Stimulated activated CD4-positive, alpha-beta T cell treated with anti-CD3 and anti-CD28 coated beads, Interleukin-15, amount 100 ng/mL, for 1 hour (primary cell): ENCODE measurements at places on chromosomes 1 and 21.

DNA sequence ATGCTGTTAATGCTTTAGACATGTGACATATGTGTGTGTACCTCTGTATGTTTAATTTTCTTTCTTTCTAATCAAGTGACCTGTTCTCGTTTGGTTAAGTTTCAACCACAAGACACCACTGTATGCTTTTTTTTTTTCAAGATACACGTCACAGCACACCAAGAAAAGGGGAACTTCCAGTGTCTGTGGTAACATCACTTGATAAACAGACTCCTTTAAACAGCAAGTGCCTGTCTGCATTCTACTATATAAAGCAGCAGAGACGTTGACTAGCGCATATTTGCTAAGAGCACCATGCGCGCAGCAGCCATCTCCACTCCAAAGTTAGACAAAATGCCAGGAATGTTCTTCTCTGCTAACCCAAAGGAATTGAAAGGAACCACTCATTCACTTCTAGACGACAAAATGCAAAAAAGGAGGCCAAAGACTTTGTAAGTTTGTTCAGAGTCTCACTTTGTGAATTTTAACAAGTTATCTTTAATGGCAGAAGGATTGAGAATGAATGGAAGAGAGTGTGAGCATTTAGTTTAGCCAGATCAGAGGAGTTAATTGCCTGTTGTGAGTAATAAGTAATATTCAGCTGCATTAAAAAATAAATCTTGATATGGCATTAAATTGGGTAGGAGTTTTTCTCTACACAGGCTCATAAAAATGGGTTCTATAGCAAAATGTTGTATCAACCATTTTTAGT, at the start of gene RGS1:
Gene RGS1, plus strand, starts transcription at position 275 of the 691 bp plus-strand sequence. Its CDS starts 20 bp downstream, at position 295.
- peak; percentile 31 for DNase-seq

DNA sequence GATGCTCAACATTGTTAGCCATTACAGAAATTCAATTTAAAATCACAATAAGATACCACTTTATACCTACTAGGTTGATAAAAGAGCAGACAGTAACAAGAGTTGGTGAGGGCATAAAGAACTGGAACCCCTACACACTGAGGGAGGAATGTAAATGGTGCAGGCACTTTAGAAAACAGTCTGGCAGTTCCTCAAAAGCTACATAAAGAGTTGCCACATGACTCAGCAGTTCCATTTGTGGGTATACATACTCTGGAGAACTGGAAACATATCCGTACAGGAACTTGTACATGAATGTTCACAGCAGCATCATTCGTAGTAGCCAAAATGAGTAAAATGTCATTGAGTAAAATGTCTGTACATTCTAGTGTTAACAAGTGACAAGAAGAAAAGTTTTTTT, 17.0 kb downstream of the NSL1 start:
- no peak for DNase-seq

- DNase-seq, result no peak
Measured at GRCh38 chr1:167862432-167863076, 51.4 kb downstream of the ADCY10 start.

GRCh38 chr1:201737352-201738060, 91.5 kb upstream of the IPO9 start:
- no peak for DNase-seq

GRCh38 chr21:43578677-43579303, 80.5 kb downstream of the HSF2BP start:
- DNase-seq, result no peak

GRCh38 chr1:6448749-6449631, 17.0 kb downstream of the TNFRSF25 start:
- DNase-seq, result no peak

DNA sequence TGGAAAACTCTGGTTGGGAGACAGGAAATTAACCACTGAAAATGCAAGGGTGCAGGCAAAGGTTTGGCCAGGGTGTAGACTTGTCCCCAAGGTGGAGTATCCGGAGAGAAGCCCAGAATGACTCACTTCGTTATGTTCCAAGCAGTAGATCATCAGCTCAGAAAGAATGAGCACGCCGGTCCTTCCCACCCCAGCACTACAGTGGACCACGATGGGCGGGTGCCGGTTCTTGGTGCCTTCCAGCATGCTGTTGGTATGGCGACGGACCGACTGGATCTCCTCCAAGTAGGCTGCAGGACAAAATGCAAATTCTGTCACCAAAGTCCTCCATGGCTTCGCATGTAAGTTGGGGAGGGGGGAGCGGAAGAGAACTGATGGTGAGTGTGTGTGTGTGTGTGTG, 83.4 kb downstream of the SMYD2 start:
- DNase-seq, result no peak

- no peak for DNase-seq
Measured at GRCh38 chr1:164660412-164660772, 101.4 kb downstream of the PBX1 start.

DNA sequence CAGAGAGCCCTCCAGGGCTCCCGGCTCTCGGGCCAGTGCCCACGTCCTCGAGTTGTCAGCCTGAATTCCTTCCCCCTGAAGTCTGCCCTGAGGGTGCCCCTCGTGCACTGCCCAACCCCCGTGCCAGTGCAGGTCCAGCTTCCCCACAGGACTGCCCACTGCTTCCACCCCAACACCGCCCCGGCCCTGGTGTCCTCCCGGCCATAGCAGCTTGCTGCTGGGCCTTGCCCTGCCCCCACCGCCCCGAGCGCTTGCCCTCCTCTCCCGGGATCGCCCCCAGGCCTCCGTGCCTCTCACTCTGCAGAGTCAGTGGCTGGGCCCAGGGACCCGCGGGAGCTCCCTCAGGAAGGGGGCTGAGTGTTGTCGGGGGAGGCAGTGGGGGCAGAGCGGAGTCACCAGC, 24.1 kb upstream of the ARHGEF16 start:
- DNase-seq, result no peak

GRCh38 chr1:212982430-212983152, 32.2 kb downstream of the VASH2 start:
- DNase-seq, result no peak

GRCh38 chr1:119773711-119774241, 5.1 kb upstream of the HMGCS2 start:
- no peak for DNase-seq

GRCh38 chr1:15835741-15836510, 11.6 kb upstream of the SPEN start:
- DNase-seq, result peak; percentile 100

DNA sequence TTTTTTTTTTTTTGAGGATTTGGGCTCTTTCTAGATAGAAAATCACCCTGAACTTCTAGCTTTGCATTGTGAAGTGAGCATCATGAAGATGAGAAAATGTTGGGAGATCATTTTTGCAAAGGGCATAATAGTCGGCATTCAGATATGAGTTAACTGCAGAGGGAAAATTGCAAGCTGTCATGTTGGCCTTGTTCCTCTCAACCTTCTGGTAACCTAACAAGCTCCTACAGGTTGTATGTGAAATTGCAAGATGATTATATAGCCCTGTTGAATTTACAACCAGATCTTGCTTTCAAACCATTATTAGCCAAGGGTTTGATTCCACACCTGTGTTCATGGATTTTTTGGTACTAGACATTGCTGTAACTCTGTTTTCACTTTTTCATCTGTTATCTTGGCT, 2.2 kb downstream of the ELOA start:
- DNase-seq, result no peak

- DNase-seq, result no peak
Measured at GRCh38 chr1:171913385-171913784, 72.1 kb downstream of the DNM3 start.

DNA sequence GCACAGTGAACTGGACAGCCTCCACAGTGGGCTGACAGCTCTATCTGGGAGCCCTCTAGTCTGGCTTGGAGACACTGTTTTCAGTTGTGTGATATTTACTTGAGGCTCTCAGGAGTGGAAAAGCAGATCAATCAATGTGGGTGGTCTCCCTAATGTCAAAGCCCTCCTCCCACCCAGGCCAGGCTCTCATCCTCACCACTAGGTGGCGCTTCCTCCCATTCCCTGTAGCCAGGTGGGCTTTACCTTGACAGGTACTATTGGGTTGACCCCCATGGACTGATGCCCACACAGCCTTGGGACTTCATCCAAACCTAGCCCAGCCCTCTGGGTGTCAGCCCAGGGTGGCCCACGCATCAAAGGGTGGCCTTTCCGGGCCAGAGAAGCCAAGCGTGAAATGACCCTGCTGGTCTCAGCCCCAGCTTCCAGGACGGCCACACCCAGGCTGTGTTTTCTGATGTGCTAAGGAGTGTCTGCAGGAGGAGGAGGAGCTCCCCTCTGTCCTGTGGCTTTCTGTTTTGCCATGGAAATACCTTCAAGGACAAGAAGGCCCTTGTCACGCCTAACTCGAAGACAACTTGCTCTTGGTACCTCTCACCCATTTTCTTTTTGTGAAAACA, 54.0 kb downstream of the CLIC6 start:
- DNase-seq, result no peak

DNA sequence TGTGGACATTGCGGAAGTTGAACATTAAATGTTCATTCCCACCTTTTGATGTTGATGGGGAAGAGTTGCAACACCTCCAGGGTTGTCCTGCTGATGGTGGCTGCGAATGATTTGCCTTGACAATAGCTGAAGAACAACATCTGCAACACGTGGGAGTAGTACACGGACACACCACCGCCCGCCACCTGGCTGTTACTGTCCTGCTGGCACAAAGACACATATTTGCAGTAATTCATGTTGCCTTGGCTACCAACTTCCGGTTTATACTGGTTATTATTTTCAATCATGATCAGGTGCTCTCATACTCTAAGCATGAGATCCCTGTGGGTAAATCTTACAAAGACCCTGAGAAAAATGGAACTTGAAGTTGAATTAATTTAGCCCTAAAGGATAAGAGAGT, 55.2 kb downstream of the UBR4 start:
- DNase-seq, result no peak

- no peak for DNase-seq
Measured at GRCh38 chr1:15722836-15723532, 13.1 kb upstream of the SLC25A34 start.

GRCh38 chr1:180239145-180240096, 9.4 kb downstream of the LHX4 start:
- DNase-seq, result no peak

GRCh38 chr1:13771745-13772144, 71.8 kb downstream of the PRDM2 start:
- DNase-seq, result no peak

- DNase-seq, result no peak
Measured at GRCh38 chr1:28845786-28846543, 34.0 kb downstream of the OPRD1 start.

- DNase-seq, result no peak
Measured at GRCh38 chr1:178634445-178634844, 90.6 kb upstream of the RALGPS2 start.

DNA sequence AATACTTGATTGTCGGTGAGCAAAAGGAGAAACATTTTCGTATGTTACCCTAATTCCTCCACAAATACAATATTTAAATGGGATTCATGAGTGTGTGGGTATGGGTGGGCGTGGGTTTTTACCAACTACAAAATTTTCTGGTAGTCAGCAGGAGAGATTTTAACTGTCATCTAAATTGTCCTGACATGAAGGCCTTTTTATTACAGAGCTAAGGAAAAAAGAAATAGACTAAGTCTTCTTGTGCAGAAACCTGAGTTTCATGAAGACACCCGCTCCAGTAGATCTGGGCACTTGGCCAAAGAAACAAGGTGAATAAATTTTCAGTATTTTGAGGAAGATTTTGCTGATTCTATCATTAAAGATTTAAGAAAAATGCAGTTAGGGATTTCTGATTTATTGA, 752 bp downstream of the RGS18 start:
- no peak for DNase-seq

DNA sequence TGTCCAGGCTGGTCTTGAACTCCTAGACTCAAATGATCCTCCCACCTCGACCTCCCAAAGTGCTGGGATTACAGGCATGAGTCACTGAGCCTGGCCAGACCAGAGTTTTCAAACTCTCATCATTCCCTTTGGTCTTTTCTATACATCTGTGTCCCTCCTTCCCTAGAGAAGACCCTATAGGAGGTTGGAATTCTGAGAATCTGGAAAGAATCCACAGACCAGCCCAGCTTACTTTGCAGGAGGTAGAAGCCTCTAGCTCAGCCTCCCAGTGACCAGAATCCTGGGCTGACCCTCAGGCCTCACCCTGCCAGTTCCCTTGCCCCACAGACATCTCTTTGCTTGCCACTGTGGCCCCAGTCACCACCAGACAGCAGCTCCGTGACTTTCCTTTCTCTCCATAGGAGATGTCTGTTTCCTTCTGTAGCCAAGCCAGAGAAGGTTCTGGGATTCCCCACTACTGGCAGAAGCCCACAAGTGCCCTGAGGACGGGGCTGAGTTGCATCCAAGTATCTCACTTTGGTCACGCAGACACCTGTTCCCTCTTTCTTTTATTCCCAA, 34.7 kb upstream of the KHDRBS1 start:
- no peak for DNase-seq

DNA sequence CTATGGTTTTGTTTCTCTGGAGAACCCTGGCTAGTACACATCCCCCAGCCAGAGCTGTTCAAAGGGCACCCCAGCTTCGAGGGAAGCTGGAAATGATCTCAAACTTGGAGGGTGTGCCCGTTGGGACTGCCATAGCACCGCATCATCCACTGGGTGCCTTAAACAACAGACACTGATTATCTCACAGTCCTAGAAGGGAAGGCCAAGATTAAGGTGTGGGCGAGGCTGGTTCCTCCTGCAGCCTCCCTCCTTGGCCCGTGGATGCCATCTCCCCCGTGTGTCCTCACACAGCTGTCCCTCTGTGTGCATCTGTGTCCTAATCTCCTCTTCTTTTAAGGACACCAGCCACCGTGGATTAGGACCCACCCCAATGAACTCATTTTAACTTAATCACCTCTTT, 4.2 kb upstream of the IBA57 start:
- no peak for DNase-seq

GRCh38 chr1:30034105-30034626, 689.2 kb downstream of the MATN1 start:
- no peak for DNase-seq

- DNase-seq, result no peak
Measured at GRCh38 chr21:16913010-16913409, 599.8 kb upstream of the CXADR start.

GRCh38 chr21:38609580-38609979, 111.3 kb upstream of the ERG start:
- DNase-seq, result no peak

- no peak for DNase-seq
Measured at GRCh38 chr1:156812293-156812990, 4.2 kb downstream of the SH2D2A start.

DNA sequence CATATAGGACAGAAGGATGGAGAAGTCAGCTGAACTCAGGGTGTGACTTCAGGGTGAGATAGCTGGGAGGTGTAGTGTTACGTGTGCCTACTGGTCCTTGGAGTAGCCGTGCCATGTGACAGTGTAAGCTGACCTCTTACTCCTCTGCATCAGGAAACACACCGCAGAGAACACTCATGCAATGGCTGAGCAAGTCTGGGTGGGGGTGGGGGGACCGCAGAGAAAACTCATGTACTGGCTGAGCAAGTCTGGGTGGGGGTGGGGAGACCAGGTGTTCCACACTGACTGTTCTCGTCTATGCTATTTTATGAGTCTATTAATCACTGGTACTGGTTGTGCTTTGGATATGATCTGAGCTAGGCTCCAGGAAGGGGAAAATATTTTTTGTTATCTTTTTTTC, 233.1 kb downstream of the PAPPA2 start:
- no peak for DNase-seq

GRCh38 chr1:92691925-92692324, 93.0 kb downstream of the EVI5 start:
- DNase-seq, result no peak

GRCh38 chr1:99250728-99251127, 13.6 kb upstream of the PLPPR4 start:
- no peak for DNase-seq

- DNase-seq, result no peak
Measured at GRCh38 chr1:42258218-42258617, 76.8 kb downstream of the FOXJ3 start.
